ENCODE measurements at places on chromosomes 3 and 15.

GRCh38 chr3:122902326-122902725 lies 107.5 kb downstream of the SLC49A4 start:
- DNase-seq = no peak

GRCh38 chr15:85788771-85789495 lies 5.8 kb downstream of the KLHL25 start:
- DNase-seq = no peak

GRCh38 chr3:141164852-141165251 lies 66.8 kb upstream of the PXYLP1 start:
- no peak for DNase-seq

DNA sequence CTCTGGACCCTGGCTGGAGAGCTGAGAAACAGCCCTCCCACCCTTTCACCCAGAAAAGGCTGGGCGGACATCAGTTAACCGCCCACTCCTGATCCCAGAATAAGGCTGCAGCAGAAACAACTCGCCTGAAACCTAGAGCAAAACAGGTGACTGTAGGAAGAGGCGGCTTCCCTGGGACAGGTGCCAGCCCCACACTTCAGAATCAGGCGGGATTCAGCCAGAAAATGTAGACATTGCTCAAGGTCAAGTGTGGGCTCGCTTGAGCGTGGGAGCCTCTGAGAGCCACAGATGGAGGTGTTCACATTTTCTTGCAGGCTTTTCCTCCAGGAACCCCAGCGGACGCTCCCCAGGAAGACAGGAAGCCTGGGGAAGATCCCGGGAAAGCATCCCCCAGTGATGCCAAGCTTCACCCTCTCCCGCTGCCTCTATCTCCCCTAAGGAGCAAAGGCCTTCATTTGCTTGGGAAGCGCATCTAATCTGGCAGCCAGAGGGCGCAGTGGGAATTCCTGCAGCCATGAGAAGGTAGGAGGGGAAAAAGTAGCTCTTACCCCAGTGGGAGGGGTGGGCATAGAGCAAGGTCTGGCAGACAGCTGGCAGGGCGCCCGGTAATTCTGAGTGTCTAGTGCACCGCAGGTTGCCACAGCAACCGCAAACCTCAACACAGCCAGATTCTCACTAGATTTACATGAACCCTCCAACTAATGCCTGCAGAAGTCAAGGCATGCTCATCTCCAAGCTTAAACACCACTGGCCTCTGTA lies 77.7 kb downstream of the OCA2 start:
- peak; percentile 89 for DNase-seq

GRCh38 chr3:18675197-18675596 lies 250.1 kb upstream of the SATB1 start:
- DNase-seq = no peak

- DNase-seq = no peak
Observed at GRCh38 chr15:40048211-40048792, 9.3 kb upstream of the SRP14 start.

GRCh38 chr3:44506961-44507360 lies 29.5 kb upstream of the ZNF445 start:
- DNase-seq = no peak

DNA sequence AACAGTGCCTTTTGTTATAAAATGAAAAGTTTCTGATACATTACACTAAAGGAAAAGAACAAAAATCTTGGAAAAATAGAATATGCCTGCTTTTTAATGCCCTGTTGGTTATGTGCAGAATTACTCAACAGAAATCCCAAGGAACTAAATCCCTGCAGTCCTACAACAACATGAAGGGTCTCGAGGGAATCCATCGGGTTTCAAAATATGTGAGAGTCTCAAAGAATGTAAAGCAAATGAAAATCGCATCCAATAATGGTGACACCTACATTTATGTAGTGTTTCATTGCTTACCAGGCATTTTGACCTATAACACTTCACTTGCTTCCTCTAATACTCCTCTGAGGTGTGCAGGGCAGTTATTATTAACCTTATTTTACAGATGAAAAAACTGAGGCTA lies 411.3 kb downstream of the FOXP1 start:
- DNase-seq = peak; percentile 84

GRCh38 chr3:197961582-197961945 lies 1.5 kb downstream of the LMLN start:
- DNase-seq = no peak

DNA sequence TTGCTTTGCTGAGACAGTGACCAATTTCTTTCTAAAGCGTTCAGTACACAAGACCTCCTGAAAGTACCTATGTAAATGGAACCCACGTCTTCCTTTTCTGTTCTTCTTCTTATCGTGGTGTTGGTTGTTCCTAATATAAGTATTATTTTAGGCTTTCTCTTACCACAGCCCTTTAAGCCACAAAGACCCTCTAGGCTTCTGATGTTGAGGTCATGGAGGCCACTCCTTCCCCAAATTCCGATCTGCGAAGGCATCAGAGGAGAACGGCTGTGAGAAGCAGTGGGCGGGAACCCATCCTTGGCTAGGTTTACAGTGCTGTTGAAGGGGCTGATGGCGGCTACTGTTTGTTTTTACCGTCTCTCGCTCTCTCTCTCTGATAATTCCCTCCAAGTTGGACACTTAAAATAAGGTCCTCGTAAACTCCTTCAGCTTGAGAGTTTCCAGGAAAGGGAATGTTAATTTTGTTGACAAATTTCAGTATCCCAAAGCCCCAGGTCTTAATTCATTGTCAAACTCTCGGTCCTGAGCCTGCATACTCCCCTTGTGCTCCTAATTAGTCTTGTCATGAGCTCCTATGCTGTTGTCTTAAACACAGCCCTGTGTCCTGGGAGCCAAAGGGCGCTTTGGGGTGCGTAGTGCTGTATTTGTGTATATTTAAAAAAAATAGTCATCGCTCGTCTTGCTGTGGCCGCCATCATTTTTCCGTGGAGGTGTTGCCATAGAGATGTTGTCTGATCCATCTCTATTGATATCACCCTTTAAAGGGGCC lies 178.8 kb downstream of the OPA1 start:
- no peak for DNase-seq

DNA sequence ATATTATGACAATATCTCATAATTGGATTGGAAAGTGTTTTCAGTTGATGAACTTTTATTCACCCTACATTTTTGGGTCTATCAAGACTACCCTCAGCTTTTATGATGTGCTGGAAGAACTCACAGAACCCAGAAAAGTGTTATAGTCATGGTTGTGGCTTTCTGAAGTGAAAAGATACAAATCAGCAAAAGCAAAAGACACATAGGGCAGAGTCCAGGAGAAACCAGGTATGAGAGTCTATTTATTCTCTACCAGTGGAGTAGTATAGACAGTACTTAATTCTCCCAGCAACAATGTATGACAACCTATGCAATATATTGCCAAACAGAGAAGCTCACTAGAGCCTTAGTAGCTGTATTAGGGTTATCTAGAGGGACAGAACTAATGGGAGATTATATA lies 280.4 kb upstream of the TTC14 start:
- no peak for DNase-seq

DNA sequence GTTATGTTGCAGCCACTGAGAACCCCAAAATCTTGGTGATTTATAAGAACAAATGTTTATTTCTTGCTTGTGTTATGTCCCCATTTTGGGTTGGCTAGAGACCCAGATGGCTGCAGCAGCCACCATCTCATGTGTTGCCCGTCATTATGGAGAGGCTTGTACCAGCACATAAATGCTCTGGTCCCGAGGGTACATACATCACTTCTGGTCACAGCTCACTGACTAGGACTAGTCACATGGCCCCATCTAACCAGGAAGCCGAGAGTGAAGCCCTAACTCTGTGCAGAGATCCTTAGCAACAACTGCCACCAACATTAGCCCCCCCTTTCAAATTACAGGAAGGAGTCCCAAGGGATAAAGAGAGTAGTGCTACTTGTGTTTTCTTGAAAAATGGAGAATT lies 25.5 kb upstream of the HACD2 start:
- no peak for DNase-seq

- DNase-seq = no peak
Observed at GRCh38 chr15:57114070-57114469, 195.6 kb downstream of the TCF12 start.

- peak; percentile 55 for DNase-seq
Observed at GRCh38 chr3:187264021-187264420, 27.5 kb downstream of the MASP1 start.

- no peak for DNase-seq
Observed at GRCh38 chr15:48871542-48871941, 6.4 kb upstream of the EID1 start.

GRCh38 chr3:196868297-196868661 lies 559 bp downstream of the SENP5 start:
- no peak for DNase-seq

DNA sequence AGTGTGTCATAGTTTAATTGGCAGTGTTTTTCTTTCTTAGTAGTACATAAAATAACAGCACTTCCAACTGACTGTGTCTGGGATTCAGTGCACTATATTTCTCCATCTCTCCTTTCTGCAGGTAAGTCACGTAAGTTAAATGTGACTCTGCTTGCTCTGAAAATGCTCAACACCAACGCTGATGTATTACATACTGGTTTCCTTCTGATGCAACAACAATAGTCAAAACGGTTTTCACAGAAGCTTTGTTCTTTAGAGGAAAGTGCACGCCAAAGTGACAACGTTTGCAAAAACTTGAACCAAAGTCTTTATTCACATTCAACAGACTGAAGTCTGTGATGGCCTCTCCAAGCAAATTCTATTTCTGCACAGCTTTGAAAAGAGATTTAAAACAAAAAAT lies 707.1 kb upstream of the CFAP20DC start:
- DNase-seq = no peak

DNA sequence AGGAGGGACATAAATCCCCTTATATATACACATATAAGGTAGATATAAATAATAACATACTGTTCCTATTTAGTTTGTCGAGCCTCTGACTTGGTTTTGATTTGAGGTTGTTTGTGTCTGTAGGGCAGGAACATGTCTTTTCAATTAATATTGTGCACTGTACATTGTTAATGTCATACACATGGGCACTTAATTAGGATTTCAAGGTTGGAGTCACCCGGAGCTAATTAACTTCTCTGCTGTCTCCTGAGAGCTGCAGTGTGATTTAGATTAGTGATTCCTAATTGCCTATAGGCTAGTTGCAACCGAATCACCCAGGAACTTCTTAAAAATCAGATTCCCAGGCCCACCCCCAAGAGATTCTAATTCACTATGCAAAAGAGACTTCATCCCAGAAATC lies 50.4 kb upstream of the FILIP1L start:
- DNase-seq = no peak

GRCh38 chr3:165768680-165769079 lies 68.5 kb downstream of the BCHE start:
- DNase-seq = no peak

- DNase-seq = peak; percentile 22
Observed at GRCh38 chr3:108051005-108051404, 39.8 kb downstream of the CD47 start.

DNA sequence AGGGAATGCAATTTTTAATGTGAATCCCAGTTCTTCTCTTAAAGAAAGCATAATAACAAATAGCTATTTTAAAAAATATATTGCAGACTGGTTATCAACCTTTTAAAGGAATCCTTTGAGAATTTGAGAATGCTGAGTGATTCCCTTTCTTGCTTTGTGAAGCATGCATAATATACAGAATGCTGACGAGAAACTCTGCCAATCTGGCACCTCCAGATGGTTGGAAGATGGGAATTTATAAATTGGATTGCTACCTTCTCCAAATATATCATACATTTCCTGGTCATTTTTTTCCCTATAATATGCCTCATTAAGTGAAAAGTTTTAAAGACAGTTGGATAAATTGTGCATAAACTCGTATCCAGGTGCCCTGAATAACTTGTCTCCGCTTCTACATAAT lies 333.9 kb upstream of the ARPP21 start:
- DNase-seq = no peak

- DNase-seq = no peak
Observed at GRCh38 chr3:194195611-194196010, 59.7 kb downstream of the HES1 start.

- DNase-seq = peak; percentile 47
Observed at GRCh38 chr3:151896246-151897012, 23.0 kb downstream of the SUCNR1 start.

DNA sequence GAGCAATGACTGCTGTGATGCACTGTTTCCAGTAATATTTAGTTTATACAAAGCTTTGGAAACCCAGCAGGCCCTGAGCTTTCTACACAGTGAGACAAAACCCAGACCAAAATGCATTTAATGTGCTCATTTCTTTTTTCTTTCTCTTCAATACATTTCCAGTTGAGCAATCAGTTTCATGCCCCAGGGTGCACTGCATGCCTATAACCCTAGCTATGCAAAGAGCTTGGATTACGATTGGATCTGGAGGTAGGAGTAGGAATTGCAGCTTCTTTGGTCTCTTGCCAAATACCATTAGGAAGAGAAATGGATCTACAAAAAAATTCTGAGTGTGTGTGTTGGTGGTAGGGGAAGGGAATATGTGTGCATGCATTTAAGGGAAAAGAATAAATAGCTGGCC lies 1001.4 kb downstream of the SQOR start:
- DNase-seq = peak; percentile 1
